ENCODE measurements at places on chromosomes 12 and 14. TPM values are rescaled to one million over a fixed set of nuclear protein-coding genes. Genes with fewer than 3 reads are reported as not detected.

The KERA gene
- not detected for total RNA-seq

The TMPRSS12 gene
- total RNA-seq = not detected

DNA sequence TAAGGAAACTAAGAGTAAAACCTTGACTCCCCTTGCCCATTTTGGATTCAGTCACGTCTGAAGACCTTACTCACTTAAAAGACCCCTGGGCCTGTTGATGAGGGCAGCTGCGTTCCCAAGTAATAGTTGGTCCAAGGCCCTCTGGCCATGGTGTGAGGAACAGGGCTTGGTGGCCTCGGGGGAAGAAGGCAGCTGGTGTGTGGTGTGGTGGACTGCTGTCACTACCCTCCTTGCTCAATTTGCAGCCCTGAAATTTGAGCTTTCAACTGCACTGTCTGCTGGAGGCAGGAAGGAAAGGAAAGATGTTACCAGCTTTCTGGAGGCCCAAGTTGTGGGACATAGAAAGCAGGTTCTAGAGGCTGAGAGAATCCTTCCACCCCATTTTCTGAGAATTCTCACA lies 128.2 kb downstream of the SLC38A6 start:
- no peak for DNase-seq

DNA sequence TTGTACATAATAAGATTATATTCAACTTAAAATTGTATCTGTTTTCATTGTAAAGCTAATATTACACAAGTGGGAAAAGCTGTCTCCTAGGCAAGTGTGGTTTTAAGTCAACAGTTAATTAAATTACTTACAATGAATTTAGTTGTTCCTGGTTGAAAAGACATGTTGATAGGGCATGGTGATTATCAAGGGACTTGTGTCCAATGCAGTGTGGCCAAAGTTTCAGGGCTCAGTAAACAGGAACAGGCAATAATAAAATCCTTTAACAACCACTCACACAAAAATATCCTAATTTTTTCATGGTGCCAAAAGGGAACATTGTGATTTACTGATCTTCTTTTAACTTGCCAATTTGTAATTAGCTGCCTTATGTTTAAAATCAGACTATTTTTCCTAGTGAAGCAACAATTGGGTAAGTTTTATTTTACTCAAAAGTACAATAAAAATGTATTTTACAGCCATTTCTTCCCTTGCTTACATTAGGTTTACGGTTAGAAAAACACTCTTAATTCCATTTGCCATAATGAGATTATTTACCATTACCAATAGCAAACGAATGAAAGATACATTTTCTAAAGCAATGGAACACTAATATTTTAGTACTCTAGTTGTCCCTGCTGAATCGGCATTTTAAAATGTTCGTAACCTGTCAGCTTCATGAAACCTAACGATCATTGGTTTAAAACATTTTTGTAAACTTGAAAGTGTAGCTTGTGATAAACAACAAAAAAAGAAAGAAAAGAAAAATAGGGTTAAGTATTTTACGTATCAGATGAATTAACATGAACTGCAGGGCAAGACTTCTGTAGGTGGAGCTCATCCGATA lies 1.8 kb upstream of the WNK1 start:
- no peak for DNase-seq

DNA sequence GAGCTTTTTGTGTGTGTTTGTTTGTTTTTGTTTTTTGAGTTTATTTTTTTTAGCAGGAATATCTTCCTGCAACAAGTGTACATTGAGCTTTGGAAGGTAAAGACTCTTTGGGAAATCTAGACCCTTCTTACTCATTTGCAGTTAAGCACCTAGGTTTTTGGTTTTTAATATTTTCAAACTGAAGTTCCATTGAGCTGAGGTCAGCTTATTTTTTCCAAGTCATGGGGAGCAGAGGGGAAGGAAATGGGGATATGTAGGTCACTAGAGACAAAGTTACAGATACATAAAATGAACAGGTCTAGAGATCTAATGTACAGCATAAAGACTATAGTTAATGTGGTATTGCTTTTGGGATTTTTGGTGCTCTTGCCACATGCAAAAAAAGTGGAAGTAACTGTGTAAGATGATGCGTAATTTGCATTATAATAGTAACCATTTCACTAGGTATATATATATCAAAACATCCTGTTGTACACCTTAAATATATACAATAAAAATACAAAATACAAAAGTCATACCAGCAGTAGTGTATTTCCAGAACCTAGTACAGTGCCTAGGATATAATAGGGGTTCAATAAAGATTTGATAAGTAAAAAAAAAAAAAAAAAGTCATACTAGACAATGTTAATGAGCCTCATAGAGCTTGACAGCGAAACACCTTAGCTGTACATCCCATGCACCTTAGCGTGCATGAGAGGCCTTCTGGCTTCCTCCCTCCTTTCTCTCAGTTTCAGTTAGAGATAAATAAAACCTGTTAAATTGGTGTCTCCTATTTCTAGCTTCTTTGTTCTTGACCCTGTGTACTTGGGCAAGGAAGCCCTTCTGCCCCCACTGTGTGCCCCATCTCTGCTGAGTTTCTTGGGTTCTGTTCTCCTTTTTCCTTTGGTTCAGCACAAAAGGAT lies 22.7 kb downstream of the CGRRF1 start:
- DNase-seq = no peak

DNA sequence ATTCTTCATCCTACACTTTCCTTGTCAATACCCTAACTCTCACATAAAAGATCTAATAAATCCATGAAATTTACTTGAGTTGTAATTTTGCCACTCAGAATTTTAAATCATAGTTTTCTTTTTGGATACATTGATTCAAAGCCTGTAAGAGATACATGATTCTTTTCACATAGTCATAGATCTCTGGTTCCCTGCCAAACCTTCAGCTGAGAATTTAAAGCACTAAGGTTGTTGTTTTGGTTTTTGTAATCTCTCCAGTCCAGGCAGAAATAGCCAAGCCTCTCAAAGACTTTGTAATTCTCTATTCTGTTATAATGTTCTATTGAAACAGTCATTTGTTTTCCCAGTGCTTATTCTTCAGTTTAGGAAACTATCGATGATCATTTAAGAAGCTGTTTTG lies 273.9 kb downstream of the TRHDE start:
- DNase-seq = no peak

The DDX47 gene
- 33.1 TPM for total RNA-seq

GRCh38 chr12:94815958-94816357 lies 165.6 kb upstream of the TMCC3 start:
- DNase-seq = no peak

DNA sequence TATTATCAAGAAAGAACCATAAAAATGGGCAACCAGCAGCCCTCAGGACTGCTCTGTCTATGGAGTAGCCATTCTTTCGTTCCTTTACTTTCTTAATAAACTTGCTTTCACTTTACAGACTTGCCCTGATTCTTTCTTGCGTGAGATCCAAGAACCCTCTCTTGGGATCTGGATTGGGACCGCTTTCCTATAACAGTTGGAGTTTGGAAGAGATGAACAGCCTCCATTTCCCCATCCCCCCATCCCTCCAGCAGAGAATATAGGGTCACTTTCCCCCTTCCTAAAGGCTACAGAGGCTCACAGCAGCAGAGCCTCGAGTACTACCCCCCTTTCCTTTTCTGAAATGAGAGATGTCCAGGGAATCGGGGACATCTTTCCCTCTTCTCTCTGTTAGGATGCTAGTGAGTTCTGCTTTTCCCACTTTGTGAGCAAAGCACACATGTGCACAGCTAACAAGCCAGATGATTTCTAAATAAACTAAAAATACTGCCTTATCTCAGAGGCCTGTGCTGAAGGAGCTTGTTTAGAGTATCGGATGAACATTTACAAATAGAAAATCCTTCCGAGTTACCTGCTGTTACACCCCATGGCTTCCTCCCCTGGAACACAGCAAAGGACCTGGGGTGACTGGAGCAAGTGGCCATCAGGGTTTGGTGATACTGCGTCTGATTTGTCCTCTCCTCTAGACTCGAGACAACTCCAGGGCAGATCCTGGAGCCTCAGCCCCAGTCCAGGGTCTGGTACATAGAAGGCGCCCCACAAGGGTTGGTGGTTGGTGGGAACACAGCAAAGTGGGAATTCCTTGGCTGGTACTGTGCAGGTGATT lies 144.2 kb downstream of the SLC38A6 start:
- no peak for DNase-seq

DNA sequence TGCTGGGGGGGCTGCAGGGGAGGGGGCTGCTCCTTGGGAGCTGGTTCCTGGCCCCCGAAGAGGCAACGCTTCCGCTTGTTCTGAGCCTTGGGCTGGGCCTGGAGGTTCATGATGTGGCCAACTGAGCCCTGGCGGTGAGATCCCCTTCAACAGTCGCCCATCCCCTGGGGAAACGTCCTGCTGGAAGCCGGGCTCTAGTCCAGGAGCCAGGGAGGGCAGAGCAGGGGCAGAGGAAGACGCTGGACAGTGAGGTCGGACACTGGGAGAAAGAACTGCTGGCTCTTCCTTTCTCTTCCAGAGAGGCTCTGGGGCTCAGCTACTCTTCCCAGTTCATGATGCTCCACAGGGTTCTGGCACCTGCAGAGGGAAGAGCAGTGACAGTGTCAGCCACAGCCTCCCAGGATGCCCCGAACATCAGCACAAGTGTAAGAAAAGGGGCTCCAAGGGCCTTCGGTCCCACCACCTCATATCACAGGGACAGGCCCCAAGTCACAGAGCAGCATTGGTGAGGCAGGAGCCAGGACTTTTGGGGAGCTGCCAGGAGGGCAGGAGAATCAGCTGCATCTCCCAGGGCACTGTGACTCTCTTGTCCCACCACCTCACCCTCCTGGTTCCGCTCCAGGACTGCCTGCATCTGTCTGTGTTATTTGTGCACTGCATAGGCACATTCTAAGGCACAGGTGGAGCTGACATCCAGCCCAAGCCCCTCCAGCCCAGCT lies 25.9 kb upstream of the PNMA1 start:
- peak; percentile 58 for DNase-seq

DNA sequence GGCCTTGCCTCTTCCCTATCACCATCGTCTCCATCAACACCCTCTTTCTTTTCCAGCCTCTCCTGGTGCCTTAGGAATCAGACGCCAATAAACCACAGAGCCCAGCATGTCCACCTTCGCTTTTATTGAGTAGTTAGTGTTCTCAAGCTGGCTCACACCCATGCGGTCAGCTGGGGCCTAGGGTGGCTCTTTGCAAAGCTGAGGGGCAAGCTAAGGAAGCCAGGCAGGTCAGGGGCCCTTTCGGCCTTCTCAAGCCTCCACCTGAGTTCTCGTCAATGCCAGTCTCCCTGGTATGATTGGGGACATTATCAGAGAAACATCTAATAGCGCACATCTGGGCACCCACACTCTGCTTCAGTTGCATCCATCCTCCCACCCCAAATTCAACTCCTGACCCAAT lies 737 bp upstream of the TEX52 start:
- no peak for DNase-seq

- peak; percentile 66 for DNase-seq
Measured at GRCh38 chr14:53751650-53752049, 205.0 kb downstream of the BMP4 start.

GRCh38 chr12:52969828-52970569 lies 21.1 kb downstream of the KRT18 start:
- DNase-seq = peak; percentile 65

The HOXC9 gene
- not detected for total RNA-seq

GRCh38 chr14:92677087-92677668 lies 71.2 kb downstream of the LGMN start:
- DNase-seq = no peak

The BEST3 gene
- total RNA-seq = not detected

- DNase-seq = no peak
Measured at GRCh38 chr14:95221531-95221930, 64.2 kb upstream of the DICER1 start.

GRCh38 chr14:58607952-58608317 lies 29.8 kb upstream of the DACT1 start:
- no peak for DNase-seq

DNA sequence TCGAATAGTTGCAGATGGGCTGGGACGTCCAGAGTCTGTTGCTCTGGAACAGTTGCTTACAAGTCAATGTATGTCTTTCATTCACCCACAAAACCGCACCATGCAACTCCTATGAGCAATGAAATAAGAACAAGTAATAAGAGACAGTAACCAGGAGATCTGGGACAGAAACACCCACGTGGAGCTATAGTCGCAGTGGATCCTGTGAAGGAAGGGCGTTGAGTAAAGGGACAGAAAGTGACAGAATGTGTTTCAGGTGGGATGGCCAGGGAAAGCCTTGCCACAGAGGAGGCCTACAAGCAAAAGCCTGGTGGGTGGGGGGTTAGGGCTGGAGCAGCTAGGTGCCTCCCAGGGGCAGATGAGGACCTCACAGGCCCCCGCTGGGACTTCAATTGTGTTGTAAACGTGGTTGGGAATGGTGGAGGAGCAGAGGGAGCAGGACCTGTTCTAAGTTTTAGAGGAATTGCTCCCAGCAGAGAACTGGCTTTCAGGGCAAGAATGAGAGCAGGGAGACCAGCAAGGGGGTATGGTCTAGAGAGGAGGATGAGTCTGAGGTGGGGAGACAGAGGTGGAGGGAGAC lies 86.7 kb upstream of the FZD10 start:
- no peak for DNase-seq

- no peak for DNase-seq
Measured at GRCh38 chr14:40312296-40312695, 880.1 kb upstream of the FBXO33 start.

DNA sequence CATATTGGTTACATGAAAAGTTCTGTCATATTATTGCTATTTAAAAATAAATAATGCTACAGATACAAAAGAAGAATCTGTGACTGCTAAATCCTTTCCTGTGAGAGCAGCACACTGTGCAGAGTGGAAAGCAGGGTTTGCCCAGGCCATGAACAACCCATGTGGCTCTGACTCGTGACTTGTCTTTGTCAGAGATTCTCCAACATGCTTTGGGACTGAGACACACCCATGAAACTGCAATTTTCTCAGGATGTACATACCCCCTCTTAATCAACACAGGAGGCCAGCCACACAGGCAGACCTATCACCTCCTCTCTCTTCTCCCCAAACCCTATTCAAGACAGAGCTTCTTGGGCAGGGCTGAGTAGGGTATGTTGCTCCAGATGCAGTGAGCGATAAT lies 96.8 kb upstream of the NTF3 start:
- no peak for DNase-seq

GRCh38 chr14:37617864-37618365 lies 22.5 kb downstream of the TTC6 start:
- no peak for DNase-seq

DNA sequence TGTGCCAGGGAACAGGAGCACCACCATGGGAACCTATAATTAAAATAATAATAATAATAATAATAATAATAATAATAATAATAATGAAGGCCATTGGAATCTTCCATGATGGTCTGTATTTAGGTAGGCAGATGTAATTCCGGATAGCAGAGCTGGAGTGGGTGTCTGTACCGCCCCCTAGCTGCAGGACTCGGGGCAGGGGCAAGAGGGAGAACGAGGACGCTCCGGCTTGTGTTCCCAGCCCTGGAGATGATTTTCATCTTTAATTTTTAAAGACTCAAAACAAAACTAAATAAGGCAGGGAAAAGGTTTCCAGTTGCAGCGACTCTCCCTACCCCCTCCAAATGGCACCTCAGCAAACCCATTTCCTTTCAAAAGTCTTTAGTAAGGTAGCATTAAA lies 501.1 kb downstream of the VRK1 start:
- DNase-seq = no peak

Data from right cardiac atrium (tissue), 5 donors.